ENCODE measurements at places on chromosomes 2 and 18. TPM values are rescaled to one million over a fixed set of nuclear protein-coding genes. Genes with fewer than 3 reads are reported as not detected.

ALPG gene
- not detected for total RNA-seq

XDH gene
- total RNA-seq = 19.3 TPM

WDR75 gene
- 49.6 TPM for total RNA-seq

ACKR3 gene
- 1.8 TPM for total RNA-seq

C2orf80 gene
- not detected for total RNA-seq

All from foreskin keratinocyte (primary cell).